Activated CD4-positive, alpha-beta T cell treated with anti-CD3 and anti-CD28 coated beads, Interleukin-2, amount 10 ng/mL, durations not matched to agents 24 days and 14 days (primary cell): ENCODE measurements at places on chromosomes 12 and 14.
A peak's percentile ranks its signal among the peaks of the same experiment; 100 is the strongest.

- DNase-seq: peak; percentile 71
Observed at GRCh38 chr14:95495538-95496025, 20.9 kb downstream of the SYNE3 start.

GRCh38 chr12:17802657-17803641 lies 287.0 kb downstream of the RERGL start:
- DNase-seq: no peak

DNA sequence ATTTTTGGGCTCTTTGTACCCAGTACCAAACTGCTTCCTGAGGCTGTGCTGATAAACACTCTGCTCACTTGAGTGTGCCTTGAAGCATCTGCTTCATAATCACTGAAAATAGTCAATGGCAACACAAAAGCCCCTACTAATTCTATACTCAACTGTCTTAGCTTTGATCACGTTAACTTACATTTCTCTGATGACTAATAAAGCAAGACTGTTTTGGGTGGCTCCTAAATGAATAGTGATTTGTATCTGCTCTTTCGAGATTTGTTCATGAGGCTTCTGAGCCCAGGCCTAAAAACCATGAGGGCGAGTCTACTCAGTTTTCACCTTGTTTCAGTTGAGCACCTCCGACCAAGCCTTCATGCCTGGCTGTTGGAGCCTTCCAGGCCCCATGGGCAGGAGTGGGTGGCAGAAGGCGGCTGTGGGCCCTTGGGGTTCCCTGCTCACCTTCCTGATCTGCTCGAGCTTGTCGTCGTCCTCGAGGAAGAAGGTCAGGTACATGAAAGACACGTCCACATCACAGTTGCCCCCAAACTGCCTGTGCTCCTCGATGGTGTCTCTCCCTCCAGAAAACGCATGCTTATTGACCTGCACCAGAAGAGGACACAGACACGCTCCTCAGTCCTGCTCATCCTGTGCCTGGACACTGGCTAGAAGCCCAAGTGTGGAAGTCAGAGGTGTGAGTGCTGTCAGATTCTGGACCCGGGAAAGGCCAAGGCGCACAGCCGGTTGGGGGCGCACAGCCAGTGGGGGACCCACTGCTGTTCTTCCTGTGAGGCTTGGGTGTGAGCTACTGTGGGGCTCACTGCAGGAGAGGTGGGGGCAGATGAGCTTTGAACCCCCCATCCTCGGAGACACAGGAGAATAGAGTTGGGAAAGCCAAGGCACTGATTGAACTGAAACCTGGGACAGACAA lies 13.7 kb downstream of the SLC25A47 start:
- no peak for DNase-seq

DNA sequence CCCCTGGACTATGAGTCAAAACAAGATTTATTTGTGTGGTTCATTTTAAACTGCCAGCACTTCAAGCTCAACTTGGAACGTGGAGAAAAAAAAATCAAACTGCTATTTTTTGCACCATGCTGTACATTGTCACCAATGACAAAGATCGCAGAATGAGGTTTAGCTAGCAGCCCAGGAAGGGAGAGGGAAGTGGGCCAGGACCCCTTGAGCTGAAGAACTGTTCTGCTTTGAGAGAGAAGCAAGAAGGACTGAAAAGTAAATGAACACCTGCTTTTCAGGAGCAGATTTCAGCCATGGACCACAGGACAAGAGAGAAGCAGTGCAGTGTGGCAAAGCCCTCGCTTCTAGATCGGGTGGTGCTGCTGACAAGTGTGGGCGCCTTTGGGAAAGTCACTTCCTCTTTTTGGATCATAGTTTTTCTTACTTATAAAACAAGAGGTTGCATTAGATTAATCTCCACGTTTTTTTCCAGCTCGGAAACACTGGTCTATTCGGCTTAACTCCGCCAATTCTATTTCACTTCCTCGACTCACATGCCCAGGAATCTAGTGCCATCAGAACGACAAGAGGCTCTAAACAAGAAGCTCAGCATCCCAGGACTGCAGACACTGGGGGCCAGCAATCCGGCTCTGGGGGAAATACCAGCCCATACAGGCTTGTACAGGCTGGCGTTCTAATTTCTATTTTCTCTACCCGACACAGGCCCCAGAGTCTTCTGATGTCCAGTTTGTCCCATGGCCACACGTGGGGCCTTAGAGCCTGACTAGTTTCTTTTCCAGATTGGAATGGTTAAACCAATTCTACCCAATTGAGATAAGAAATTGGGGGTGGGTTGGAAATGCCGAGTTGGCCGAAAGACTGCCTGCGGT lies 129.9 kb downstream of the CRACR2A start:
- no peak for DNase-seq

GRCh38 chr14:52175982-52176502 lies 91.5 kb upstream of the PTGDR start:
- DNase-seq: peak; percentile 70

GRCh38 chr12:30985814-30986452 lies 59.4 kb downstream of the TSPAN11 start:
- DNase-seq: peak; percentile 68

DNA sequence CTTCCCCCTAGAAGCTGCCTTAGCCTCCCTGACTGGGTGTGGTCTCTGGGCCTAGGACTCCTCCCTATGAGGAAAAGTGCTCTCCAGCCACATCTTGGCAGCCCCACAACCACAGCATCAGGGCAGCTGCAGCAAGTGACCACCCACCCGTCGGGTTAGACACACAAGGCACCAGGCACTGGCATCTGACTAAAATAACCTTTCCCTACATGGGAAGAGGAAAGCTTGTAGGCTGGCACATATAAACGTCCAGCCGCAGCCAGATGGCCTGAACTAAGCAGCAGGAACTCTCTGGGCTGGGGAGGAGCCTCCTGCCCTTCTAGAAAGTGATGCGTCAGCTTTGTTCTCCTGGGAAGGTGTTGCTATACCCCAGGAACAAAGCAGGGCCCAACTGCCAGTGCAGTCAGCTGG lies 328.7 kb downstream of the DPF3 start:
- DNase-seq: no peak

DNA sequence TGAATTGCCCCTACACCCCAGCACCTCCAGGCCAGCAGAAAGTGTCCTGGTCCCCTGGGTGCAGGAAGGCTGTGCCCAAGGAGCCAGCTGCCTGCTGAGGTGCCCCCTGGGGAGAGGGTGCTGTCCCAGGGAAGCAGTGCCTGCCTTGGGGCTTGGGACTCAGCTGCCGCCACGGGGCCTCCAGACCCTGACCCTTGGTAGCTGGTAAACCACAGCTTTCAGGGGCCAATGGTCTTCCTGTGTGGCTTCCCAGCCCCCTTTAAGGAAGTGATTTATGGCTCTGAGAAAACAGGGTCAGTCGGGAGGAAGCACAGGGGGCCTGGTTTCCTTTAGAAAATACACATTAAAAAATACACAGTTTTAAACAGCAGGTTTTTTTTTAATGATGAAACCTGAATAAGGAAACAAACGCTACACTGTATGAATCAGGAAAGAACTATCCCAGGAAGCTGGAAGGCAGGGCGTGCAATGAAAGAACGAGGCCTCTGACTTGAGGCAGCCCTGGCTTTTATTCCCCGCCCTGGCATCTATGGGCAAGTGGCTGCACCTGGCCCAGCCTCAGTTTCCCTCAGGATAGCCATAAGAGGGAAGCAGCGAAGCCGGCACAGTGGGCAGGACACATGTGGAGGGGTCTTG lies 40.6 kb upstream of the EML1 start:
- DNase-seq: no peak
